ENCODE measurements at places on chromosomes 16 and 17.

DNA sequence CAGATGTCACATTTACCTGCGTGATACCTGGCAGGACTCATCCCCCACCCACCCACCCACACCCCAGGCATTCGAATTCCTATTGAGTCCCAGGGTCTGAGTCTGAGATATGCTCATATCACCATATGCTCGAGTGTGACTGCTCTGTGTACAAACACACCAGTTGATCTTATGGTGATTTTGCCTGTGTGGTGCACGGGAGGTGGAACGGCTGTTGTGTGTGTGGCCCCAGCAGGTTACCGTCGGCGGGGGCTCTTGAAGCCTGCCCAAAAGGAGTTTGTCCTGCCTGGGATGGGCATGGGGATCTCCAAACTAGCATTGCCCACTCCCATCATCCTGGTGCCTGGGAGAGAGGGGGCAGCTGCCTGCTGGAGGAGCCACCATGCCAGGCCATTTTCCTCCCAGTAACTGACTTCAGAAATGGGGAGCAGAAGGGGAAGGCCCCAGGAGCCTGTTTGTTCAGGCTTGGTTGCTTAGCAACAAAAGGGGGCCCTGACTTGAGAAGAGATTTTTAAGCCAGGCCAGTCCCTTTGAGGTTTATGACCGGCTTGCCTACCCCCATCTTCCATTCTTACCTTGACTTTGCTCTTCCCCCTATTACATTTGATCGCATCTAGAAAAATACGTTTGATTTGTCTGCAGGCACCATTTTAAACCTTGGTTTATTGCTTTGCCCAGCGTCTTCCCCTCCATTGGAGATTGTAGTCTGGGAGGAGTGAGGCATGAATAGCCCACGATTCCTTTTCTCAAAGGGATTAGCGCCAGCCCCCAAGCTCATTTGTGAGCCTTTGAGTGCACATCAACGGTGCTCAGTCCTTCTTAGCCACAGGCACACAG lies 217.7 kb downstream of the CCDC182 start:
- DNase-seq = no peak

- DNase-seq = no peak
Measured at GRCh38 chr17:38333635-38334295, 10.0 kb downstream of the GPR179 start.

DNA sequence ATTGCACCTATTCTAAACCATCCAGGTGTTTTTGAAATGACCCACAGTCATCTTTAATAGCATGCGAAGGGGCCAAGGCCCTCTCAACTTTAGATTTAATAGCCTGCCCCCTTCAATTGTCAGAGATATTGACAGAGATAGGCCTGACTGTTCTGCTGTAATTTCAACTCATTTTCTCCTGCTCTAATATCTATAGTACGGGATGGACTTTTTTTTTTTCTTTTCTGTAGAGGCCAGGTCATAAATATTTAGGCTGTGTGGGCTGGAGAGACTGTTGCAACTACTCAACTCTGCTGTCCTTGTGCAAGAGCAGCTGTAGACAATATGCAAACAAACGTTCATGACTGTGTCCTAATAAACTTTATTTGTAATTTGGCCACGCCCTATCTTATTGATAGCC lies 24.7 kb upstream of the KRT20 start:
- no peak for DNase-seq

DNA sequence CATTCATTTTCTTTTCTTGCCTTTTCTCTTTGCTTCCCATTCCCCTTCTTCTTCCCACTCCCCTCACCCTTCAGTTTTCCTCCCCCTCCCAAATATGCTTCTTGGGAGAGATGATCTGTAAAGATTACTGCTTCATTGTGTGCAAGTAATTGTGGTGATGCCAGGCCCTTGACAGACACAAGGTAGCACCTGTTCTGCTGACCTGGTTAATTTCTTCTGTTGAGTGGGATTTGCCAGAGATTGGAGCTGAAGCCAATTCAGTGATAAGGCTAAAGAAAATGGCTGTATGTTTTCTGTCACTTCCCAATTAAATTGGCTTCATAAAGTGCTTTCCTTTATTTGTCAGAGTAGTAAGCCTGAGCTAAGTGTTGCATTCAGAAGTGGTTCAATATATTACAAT lies 44.5 kb downstream of the AATF start:
- DNase-seq = no peak

DNA sequence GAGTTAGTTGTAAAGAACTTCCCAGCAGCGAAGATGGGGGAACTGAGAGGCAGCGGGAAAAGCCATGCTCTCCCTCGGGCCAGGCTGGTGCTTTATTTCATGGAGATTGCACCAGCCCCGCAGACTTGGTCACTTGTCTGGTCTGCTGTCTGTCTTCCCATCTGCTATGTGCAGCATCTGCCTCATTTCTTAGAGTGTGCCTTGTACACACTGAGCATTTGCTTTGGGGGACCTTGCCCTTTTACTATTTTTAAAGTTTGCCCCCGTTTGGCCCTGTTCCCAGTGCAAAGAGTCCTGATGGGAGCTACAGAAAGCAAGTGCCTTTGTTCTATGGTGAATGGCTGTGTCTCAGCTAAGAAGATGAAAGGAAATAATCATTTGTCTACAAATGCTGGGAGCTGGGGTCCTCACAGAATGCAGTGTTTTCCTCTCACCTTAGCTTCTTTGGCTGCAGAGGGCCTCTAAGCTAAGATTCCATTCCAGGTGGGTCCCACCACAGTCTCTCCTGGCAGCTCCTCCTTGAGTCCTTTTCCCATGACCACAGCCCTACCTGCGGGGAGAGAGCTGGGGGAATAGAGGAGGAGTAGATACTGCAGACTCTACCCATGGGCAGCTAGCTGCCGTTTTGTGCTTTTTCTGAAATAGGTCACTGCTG lies 25.1 kb upstream of the CNOT1 start:
- no peak for DNase-seq
